ENCODE measurements at places on chromosomes 5 and 9.
A peak's percentile ranks its signal among the peaks of the same experiment; 100 is the strongest.

DNA sequence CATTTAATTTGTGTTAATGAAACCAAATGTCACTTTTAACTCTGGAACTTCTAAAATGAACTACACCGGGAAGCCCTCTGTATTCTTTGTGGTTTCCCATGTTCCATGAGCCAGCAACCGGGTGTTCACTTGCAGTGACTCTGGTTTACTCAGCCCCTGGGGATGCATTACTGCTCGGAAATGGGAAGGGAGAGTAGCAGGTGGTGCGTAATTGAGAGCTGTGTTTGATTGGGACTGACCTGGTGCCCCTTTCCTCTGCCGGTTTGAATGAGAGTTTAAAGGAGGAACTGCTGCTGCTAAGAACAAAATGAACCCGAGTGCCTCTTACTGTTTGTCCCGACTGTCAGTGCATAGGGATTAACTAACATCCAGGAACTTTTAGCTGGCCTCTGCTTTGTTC, 100.1 kb upstream of the DHFR start:
- DNase-seq, result no peak

DNA sequence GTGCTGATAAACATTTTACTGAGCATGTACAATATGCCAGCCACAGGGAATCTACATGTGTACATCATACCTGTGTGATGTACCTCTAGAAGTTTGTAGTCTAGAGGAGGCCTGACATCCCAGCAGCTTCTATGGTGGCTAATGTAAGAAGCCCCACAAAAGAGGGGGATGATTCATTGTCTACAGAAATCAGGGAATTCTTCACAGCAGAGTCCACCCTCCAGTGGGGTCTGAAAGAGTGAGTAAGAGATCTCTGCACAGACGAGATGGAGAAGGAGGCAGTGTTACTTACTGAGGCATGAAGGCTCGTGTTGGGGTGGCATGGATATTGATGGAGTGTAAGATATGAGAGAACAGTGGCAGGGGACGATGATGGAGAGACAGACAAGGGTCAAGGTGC, 103.0 kb downstream of the NTRK2 start:
- DNase-seq, result no peak

DNA sequence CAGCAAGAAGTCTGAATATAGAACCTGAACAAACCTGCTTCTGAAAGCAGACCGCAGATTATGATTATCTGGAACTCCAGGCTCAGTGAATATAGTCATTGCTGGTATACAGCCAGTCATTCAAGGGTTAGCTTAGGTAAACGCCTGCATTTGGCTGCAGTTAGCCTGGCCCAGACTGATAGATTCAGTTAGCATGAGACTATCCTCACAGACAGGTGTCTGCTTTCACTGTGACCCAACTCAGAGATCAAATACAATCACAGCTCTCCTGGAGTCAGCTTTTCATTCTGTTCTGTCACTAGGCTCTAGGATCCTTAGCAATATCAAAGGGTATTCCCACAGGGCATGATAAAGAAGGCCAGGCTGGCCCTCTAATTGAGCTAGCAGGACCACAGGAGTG, 138.6 kb upstream of the PLCXD3 start:
- DNase-seq, result no peak

GRCh38 chr5:36378551-36378950, 76.8 kb upstream of the RANBP3L start:
- no peak for DNase-seq

GRCh38 chr9:98097836-98098235, 21.2 kb downstream of the TRIM14 start:
- DNase-seq, result no peak

DNA sequence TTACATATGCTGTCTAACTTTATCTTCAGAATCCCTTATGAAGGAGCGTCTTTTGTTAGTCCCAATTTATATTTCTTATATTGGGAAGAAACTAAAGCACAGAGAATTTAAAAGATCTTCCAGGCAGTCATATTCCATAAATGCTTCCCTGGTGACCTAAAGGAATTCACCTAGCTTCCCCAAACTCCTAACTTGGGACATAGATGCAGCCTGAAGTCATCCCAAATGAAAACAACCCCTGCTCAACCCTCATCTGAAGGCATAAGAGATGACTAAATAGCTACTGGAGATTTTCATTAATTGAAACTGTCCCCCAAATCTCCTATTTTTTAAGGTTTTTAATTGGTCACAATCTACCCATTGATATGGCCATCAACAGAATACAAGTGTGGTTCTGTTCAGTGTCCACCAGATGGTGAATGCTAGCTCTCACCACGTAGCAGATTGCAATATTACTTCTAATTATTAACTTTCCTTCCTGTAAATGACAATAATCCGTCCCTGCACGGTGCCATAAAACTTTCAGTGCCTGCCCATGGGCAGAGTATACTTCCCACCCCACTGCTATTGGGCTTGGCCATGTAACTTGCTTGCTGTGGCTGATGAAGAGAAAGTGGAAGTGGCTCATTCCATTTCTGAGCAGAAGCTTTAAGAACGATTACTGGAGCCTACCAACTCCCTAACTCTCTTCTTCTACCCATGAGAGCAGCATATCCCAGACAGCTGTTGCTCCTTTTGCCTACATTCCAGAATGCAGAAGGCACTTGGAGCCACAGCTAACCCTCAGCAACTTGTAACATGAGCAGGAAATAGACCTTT, 18.7 kb downstream of the PRUNE2 start:
- DNase-seq, result no peak

- no peak for DNase-seq
Observed at GRCh38 chr5:180291234-180291940, 496 bp downstream of the MAPK9 start.

DNA sequence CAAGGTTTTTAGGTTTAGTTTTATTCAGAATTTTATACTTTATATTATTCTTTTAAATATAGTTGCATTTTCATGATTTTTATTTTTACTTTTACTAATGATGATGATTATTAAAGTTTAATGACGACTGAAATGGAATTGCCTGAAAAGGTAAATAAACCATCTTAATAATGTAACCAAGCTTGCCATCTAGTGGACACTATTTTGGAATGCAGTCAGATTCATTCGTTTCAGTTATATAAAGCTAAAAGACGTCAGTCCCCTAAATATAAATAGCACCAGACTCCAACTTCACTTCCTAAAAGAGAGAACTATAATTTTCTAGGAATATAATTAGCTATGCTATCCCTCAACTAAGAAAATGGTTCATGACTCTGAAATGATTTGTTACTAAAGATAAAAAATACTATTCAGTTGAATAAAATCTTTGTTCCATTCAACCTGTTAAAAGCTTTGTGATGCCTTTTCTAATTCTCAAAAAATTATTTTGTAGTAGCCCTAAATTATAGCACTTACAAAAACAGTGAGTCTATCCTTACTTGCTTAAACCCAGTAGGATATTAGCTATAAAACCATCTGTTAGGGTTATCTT, 19.9 kb downstream of the ABITRAM start:
- peak; percentile 25 for DNase-seq

DNA sequence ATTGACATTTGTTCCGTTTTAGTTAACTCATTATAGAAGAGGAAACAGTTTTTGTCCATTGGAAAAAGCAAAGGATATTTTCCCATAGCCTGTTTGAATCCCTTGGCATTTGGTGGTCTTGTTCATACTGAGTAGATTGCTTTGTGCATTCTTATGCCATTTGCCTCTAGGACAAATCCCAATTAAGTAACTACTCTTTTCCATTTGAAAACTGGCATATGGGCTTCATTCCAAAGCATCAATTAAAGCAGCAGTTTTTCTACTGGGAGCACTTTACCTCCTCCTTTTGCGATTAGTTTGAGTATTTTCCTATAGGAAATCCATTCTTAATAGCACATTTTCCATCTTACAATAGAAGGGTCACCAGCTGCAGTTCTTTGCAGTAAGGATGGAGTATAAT, 31.2 kb downstream of the GPR21 start:
- DNase-seq, result no peak

DNA sequence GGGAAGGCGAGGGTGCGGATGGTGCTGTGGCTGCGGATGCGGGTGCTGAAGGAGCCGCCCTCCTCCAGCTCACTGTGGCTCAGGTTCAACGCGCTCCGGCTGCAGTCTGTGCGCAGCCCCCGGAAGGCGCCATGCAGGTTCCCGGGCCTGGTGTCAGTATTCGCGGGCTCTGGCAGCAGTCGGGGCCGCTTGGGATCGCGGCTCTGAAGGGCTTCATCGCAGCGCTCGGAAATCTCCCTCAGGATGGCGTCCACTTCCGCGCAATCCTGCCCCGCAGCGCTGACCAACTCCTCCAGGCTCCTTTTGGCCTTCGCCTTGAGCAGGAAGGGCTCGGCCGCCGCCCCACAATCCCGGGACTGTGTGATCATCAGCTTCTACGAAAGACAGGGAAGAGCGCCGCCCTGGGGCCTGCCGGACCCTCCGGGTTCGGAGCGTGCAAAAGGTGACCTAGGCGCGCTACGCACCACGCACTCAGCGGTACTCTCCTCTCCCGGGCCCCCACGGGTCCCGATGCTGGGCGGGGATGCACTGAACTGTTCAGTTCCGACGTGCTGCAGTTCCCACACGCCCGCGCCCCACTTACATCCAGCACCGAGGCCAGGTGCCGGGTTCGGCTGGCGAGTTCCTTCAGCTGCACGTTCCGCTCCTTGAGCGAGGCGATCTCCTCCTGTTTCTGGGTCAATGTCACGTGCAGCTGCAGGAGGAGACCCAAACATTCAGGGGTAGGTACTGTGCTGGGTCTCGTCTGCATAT, 6.5 kb downstream of the MCIDAS start:
- DNase-seq, result no peak

DNA sequence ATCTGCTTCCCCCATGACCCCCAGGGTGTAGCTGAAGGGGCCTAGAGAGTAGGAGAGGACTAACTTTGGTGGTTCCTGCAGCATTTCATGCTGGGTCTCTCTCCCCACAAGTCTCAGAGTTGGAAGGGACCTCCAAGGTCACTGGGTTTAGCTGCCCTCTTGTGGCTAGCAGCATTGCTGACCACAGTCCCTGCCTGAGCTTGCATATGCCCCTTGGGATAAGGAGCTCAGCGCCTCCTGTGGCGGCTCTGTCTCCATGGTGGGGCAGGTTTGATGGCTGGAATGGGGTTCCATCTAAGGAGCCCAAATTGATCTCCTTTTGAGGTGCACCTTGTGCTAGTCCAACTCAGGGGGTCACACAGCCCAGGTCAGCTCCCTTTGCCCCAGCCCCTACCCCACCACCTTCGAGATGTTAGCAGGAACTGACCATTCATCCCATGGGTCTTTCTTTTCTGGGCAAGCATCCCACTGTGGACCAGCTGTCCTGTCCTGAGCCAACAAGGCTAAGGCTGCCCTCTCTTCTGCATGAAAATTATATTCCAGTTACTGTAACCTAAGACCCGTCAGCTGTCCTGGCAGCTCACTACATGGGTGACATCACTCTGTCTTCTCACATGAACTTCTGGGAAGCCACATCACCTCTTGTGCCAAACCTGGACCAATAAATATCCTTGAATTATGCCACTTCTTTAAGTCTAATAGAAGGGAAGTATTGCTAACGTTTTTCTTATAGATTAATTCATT, 196.2 kb downstream of the HSPA4 start:
- no peak for DNase-seq

DNA sequence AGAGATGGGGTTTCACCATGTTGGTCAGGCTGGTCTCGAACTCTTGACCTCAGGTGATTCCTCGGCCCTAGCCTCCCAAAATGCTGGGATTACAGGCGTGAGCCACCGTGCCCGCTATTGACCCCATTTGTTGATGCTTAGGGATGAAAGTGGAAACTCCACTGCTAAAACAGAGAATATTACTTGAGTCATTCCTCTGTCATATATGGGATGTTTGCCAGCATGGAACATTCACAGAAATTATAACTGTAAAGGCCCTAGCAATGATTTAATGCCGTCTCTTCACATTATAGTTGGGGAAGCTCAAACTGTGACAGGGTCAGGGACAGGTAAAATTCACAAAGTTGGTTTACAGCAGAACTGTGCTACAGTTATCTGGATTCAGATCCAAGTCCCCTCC, 94.5 kb downstream of the TMC1 start:
- no peak for DNase-seq

- DNase-seq, result peak; percentile 63
Observed at GRCh38 chr9:86511614-86512360, 157.6 kb upstream of the TUT7 start.

DNA sequence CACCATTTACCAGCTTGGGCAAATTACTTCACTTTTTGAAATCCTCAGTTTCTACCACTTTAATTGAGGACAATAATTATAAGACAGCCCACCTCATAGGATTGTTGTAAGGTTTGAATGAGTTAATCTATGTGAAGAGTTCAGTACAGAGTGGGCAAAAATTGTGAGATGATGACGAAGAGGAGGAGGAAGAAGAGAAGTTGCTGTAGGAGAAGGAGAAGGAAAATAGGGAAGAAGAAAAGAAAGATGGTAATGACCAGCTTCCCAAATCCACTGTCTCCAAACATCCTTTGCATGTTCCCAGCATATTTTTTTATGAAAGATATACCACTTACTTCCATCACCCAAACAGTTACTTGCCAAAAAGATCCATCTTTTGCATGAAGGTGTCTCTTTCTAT, 291.2 kb downstream of the EBF1 start:
- DNase-seq, result no peak

GRCh38 chr5:140391732-140392131, 9.9 kb upstream of the ANKHD1 start:
- no peak for DNase-seq

DNA sequence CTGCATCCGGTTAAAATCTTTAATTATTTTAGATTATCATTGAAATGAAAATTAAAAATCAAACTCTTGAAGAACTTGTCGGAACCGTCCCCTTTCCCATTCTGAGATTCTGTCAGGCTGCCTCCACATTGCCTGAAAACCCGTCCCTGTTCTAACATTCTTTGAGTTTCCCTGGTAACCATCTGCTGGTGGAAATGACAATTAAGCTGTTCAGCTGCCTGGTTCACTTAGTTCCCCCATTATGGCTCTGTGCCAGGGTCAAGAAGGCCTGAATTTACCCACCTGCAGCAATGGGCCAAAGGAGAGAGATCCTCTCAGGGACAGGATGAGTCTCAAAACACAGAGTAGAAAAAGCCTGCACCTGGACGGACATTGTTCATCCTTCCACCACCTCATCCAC, 11.8 kb upstream of the TCOF1 start:
- no peak for DNase-seq

DNA sequence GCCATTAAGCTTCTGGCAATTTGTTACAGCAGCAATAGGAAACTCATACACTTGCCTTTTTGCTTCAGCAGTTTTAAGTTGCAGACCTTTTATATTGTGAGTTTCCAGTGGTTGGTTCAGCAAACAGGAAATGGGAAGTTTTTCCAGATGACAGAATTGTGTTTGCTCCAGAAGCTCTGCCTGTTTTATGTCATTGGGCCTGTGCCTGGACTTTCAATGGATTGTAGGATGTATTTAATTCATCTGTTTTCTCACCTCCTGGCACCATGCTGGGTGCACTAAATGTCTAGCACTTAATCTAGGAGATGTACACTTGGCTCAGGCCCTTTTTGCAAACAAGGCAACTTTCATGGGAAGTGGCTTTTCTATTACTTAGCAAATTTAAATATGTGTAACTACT, 100.4 kb upstream of the CLINT1 start:
- DNase-seq, result no peak

- no peak for DNase-seq
Observed at GRCh38 chr9:109967651-109968642, 187.9 kb downstream of the PALM2AKAP2 start.

- no peak for DNase-seq
Observed at GRCh38 chr5:136046246-136046645, 17.5 kb downstream of the TGFBI start.

GRCh38 chr9:133960568-133961129, 31.5 kb downstream of the VAV2 start:
- no peak for DNase-seq
